ENCODE measurements at places on chromosomes 7 and 10.

- H3K4me1 ChIP-seq = peaks cover 21% of the 10 kb centered on the region
- peak overlapping the region; percentile 25 for H3K4me3 ChIP-seq
- H3K27ac ChIP-seq = peak overlapping the region; percentile 19
- H3K36me3 ChIP-seq = peaks cover 15% of the 10 kb centered on the region
These were observed 743 bp upstream of the PITRM1 start for GRCh38 chr10:3173171-3173878.

- no peak overlapping the region for H3K27ac ChIP-seq
- H3K4me3 ChIP-seq = no peak overlapping the region
- H3K36me3 ChIP-seq = no peaks in the 10 kb centered on the region
These were observed 90.7 kb downstream of the SLC25A40 start for GRCh38 chr7:87785368-87785995.

DNA sequence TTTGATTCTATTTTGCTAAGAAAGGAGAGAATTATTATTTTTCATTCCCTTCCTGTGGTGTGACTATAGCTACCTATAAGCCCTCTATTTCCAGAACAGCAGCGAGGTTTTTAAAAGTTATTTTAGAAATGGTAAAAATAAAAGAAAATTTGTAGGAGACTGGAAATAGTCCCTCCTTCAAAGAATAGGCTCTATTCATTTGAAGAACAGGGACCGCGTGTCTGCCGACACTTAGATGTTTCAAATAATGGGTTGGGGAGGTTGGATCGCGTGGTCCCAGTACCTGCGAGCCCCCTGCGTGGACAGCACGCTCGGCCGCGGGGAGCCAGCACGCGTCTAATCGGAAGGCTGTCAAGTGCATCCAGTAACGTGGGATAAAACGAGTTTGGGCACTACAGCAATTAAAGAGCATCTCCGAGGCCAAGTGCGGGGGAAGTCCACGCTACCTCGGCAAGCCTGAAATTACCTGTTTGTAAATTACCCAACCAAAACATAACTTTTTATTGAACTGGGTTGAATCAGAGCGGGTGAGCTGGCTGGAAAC is 1.0 kb downstream of the CACNA2D1 start:
- no peak for DNase-seq
- H3K27ac ChIP-seq = no peak overlapping the region
- no peak overlapping the region for H3K4me3 ChIP-seq
- no peaks in the 10 kb centered on the region for H3K4me1 ChIP-seq
- no peaks in the 10 kb centered on the region for H3K36me3 ChIP-seq
- peaks cover 23% of the 10 kb centered on the region for H3K27me3 ChIP-seq

DNA sequence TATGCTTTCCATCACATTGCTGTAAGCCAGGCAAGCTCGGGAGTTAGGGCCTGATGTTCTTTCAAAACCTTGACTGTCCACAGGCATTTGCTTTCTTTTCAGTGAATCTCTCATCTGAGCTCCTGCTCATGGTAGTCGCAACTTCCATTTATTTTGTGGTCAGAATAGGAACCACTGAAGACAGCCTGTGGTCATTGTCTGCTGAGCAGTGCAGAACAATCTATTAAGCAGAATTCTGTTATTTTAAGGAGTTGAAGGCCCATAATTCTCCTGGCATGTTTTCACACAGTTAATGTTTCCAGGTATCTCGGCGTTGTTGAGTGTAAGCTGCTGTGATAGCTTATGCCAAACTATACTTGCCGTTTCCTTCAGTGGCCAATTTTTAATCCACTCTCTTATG is 491.1 kb upstream of the AKR1E2 start:
- no peak overlapping the region for H3K27ac ChIP-seq
- H3K4me1 ChIP-seq = no peaks in the 10 kb centered on the region
- no peaks in the 10 kb centered on the region for H3K36me3 ChIP-seq

- peaks cover 82% of the 10 kb centered on the region for H3K4me1 ChIP-seq
- no peak for DNase-seq
- peaks cover 19% of the 10 kb centered on the region for H3K36me3 ChIP-seq
- no peaks in the 10 kb centered on the region for H3K27me3 ChIP-seq
- H3K27ac ChIP-seq = peak overlapping the region; percentile 82
These were observed 124.2 kb downstream of the FAM53B start for GRCh38 chr10:124619802-124620490.

DNA sequence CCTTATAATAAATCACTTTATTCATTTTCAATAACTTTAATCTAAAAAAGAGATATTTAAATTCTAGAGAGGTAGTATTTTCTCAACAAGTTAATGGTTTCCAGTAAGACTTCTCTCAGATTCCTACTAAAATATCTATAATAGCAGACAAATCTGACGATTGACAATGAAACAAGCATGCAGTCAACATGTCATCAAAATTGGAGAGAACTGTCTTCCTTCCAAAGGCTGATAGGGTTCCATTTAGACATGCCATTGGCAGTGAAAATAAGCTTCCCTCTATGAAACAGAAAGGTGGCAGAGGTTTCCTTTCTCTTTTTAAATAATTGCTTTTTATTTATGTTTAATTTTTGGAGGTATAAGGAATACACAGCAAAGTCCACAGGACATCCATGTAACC is 217.1 kb downstream of the POM121L12 start:
- no peaks in the 10 kb centered on the region for H3K36me3 ChIP-seq
- H3K4me1 ChIP-seq = no peaks in the 10 kb centered on the region
- no peaks in the 10 kb centered on the region for H3K27me3 ChIP-seq

- peak; percentile 81 for DNase-seq
- peak overlapping the region; percentile 96 for H3K4me3 ChIP-seq
- H3K36me3 ChIP-seq = no peaks in the 10 kb centered on the region
- H3K27ac ChIP-seq = peak overlapping the region; percentile 92
These were observed 933 bp downstream of the MDFIC start for GRCh38 chr7:114922652-114923402.

- no peak overlapping the region for H3K4me3 ChIP-seq
- no peak overlapping the region for H3K27ac ChIP-seq
- peaks cover 8% of the 10 kb centered on the region for H3K4me1 ChIP-seq
- no peaks in the 10 kb centered on the region for H3K27me3 ChIP-seq
- no peaks in the 10 kb centered on the region for H3K36me3 ChIP-seq
These were observed 44.4 kb downstream of the SCD start for GRCh38 chr10:100391163-100392002.

DNA sequence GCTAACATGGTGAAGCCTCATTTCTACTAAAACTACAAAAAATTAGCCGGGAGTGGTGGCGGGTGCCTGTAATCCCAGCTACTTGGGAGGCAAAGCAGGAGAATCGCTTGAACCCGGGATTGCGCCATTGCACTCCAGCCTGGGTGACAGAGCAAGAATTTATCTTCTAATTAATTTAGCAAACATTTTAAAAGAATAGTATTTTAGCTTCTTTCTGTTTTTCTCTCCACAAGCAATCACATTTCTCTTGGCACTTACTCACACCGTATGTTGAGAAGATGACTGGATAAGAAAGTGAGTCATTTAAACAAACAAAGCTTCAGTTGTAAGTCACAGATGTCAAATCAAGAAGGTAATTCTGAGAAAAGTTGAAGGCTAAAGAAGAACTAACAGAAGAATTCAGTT is 264.0 kb downstream of the ARL4A start:
- H3K4me1 ChIP-seq = no peaks in the 10 kb centered on the region
- no peaks in the 10 kb centered on the region for H3K27me3 ChIP-seq
- no peak overlapping the region for H3K4me3 ChIP-seq
- H3K27ac ChIP-seq = no peak overlapping the region
- no peaks in the 10 kb centered on the region for H3K36me3 ChIP-seq

All from natural killer cell (primary cell).